ENCODE measurements at places on chromosomes 5 and 9.

DNA sequence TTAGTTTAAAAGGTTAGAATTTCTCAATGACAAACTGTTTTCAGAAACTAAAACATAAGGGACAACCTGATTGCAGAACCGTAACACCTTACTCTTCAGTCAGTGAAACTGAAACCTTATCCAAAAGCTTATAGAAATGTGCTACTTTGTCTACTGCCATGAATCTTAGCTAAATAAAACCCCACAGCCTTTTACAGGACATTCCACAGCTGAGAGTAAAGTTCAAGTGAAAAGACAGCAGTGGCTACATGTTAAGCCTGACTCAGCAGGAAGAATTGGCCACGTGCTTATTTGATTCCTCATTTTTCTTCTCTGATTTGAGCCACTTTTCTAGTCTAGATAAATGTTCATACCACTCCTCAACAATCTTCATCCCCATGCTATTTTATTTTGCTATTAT lies 278.7 kb upstream of the ISL1 start:
- no peak for DNase-seq

DNA sequence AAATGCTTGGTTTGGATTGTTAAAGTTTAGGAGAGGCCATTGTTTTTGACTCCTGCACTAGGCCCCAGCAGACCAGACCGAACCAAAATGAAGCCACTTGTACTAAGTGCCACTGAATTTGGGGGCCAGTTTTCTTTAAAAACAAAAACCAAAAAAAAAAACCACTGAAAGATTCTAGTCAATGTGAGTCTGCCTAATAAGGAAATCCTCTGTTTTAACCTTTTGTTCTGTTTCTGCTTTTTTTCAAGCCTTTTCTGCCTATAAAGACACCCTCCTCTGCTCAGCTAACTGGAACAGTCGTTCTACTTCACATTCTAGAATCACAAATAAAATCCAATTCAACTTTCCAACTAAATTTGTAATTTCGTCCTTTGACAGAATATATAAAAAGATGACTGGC lies 64.9 kb downstream of the SERINC5 start:
- DNase-seq, result no peak

- no peak for DNase-seq
These were observed 1005.7 kb downstream of the DTWD2 start for GRCh38 chr5:117982691-117983090.

DNA sequence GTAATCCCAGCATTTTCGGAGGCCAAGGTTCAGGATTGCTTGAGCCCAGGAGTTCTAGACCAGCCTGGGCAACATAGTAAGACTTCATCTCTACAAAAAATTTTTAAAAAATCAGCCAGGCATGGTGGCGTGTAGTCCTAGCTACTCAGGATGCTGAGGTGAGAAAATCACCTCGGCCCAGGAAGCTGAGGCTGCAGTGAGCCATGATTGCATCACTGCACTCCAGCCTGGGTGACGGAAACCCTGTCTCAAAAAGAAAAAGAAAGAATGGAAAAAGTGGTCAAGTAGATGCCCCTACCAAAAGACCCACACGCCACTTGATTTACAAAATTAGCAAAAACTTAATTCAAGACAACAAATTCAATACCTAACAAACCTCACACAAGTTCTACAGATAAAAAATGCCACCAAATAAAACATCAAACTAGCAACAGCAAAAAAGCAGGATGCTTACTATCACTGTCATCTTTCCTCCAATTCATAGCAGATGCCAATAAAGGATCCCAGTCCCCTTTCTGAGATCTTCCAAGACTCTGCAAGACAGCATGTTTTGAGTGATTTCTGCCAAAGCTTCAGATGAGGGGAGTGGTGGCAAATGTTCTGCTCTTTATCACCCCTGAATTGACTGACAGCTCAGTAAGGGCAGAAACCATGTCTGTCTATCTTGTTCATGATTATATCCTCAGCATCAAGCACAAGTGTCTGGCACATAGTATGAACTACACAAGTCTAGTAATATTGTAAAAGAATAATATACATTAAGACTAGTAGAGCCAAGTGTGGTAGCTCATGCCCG lies 34.2 kb upstream of the TESK1 start:
- no peak for DNase-seq

- no peak for DNase-seq
These were observed 981.5 kb downstream of the PTPRD start for GRCh38 chr9:9631284-9631683.

DNA sequence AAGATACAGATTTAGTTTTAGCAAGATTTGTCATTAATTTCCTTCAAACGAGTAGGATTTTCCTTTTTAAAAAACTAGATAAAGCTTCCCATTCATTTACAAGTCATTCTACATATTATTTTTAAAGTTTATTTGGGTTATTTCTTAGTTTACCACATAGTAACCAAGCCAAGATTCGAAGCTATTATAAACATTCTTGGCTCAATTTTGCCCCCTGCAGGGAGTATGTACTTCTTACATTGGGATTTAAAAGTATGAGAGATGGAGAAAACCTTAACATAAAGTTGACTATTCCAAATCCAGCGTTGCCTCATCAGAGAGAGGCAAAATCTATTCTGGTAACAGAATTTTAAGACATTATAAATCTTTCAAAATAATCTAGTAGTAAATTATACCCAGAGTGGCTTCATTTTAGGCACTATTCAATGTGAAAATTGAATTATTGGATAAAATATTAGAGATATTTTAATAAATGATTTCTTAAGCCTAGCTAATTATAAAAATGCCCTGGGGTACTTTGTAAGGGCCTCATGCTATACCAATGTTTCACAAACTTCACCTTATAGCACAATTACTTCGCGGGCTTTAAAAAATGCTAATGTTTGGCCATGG lies 39.1 kb downstream of the FBN2 start:
- no peak for DNase-seq

GRCh38 chr5:107636068-107636467 lies 34.7 kb downstream of the EFNA5 start:
- no peak for DNase-seq

DNA sequence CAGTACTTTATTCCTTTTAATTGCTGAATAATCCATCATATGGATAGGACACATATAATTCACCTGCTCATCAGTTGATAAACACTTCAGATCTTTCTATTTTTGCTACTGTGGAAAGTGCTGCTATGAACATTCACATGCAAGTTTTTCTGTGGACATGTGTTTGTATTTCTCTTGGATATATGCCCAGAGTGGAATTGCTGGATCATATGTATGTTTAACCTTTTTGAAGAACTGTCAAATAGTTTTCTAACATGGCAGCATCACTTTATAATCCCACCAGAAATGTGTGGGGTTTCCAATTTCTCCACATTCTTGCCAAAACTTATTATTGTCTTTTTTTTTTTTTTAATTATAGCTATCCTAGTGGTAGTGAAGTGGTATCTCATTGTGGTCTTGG lies 15.1 kb downstream of the CARTPT start:
- no peak for DNase-seq

- DNase-seq, result no peak
These were observed 15.1 kb upstream of the ZCCHC7 start for GRCh38 chr9:37105234-37105633.

- no peak for DNase-seq
These were observed 6.1 kb downstream of the IL12B start for GRCh38 chr5:159324102-159324755.

DNA sequence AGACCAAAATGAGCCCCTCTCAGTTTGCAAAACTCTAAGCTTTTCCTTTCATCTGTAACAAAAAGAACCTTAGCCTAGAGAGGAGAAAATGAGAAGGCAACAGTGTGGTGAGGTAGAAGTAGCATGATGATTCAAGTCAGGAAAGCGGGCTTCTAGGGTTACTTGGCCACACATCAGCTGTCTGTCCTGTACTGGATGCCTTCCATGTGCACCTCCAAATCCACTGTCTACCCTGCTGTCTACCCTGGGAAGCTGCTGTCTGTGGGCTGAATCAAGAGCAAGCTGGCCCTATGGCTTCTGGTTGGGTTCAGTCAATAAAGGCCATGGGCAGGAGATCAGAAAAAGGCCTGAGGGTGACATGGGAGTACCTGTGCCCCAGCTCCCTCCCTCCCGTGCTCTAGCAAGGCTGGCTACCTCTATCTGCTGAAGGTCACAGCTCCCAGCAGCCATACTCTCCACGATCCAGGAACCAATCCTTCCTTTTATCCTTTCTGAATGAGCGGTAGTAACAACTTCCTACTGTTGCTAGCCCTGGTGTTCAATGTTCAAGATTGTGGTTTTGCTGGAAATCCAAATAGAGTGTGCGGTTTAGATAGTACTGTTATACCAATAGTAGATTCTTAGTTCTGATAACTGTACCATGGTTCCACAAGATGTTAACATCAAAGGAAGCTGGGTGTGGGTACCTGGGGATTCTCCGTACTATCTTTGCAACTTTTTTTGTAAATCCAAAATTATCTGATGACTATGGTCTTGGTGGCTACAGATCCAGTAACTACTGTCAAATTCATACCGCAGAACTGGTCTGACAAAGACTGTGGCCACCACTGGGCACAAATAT lies 191.0 kb downstream of the ESM1 start:
- DNase-seq, result no peak

DNA sequence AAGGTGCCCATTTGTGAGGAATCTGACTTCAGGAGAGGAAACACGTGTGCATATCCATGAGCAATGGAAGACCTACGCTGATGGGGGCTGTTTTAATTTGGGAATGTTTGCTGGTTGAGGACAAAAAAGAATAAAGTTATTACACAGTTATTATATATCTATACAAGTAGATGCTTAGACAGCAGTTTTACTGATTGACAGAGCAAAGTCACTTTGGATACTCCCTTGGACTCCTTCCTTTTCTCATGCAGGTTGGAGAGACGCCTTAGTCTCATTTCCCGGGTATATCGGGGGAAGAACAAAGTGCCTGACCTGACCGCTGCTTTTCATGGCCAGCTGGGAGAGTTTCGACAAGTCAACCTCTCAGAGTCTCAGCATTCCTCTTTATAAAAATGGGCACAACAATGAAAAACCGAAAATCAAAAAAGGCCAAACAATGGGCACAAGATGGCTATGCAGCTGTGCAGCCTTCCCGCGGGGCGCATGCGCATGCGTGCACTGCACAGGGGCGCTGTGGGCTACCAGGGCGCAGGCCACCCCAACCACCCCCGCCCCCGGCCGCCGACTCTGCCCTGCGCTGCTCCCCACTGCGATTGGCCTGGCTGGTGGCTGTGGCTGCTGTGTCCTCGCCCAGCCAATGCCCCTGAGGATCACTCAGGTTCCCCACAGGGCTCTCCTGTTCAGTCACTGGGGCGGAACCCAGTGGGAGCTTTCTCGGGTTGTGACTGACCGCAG lies 18.1 kb downstream of the NFIL3 start:
- DNase-seq, result no peak

DNA sequence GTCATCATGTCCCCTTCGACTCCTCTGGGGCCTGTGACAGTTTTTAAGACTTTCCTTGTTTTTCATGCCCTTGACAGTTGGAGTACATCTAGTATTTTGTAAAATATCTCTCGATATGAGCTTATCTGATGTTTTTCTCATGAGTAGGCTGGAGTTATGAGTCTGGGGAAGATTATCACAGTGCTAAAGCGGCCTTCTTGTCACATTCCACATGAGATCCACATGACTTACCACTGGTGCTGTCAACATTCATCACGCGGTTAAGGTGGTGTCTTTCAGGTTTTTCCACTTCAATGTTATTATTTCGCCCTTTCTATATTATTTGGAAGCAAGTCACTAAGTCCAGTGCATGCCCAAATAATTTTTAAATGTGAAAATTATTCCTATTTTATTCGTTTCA lies 17.1 kb upstream of the CAST start:
- DNase-seq, result no peak

- DNase-seq, result peak; percentile 27
These were observed 23.8 kb downstream of the SHC3 start for GRCh38 chr9:89154651-89155336.

DNA sequence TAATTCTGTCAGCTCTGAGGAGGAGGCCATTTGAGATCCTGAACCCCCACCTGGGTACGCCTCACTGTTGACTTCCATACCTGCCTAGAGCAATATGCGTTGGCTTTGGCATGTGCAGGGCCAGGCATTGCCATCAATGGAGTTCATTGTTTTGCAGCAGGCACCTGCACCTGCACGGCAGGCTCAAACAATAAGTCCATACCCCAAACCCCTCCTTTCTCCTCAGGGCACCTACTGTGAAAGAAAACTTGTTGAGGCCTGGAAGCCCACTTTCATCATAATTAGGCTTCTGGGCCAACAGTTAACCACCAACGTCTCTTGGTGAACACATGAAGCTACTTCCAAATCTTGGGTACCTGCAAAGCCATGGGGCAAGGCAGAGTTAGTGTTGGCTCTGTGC lies 238.7 kb downstream of the NFIB start:
- DNase-seq, result no peak

DNA sequence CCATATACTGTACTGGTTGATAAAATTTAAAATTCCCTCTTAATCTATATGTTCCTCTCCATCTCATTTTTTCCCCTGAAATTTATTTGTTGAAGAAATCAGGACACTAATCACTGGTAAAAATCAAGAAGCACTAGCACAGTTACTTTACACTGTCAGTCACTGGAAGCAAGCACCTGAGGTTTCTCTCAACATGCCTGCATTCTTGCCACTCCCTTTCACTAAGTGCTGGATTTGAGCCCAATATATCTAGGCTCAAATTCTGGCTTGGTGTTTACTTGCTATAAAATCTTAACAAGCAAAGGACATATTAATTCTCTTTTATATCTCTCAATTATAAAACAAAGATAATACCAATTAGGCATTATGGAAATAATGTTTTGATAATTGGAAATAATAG lies 58.6 kb downstream of the DIAPH1 start:
- no peak for DNase-seq

DNA sequence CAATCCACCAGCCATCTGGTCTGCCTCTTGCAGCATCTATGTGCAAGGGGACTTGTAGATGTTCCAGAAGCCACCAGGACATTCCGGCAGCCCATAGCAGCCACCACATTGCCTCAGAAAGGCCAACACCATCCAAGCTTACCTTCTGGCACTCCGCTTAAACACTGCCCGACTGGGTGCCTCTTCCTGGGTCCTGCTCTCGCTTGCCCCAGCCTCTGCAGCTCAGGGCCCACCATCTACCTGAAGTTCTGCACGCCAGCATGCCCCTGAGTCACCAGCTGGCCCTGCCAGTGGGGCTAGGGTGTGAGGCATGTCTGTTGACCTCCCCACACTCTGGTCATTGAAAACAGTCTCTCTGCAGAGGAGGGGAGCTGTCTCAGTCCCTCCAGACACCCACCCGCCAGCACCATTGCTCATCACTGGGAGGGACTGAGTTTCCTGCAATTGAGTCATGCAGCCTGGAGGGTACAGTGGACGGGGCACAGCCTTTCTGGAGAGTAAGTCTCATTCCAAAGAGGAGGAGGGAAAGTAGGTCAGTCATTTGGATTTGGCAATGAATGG lies 16.9 kb upstream of the COL5A1 start:
- DNase-seq, result peak; percentile 7

- DNase-seq, result no peak
These were observed 178.4 kb downstream of the MACROH2A1 start for GRCh38 chr5:135220394-135221186.
